ENCODE measurements at places on chromosomes 16 and 17.

- DNase-seq = no peak
These were observed 13.7 kb upstream of the OSGIN1 start for GRCh38 chr16:83939266-83939855.

GRCh38 chr17:76102944-76103273, 678 bp downstream of the EXOC7 start:
- no peak for DNase-seq

- no peak for DNase-seq
These were observed 10.2 kb upstream of the CNOT1 start for GRCh38 chr16:58639836-58640235.

- no peak for DNase-seq
These were observed 7.1 kb downstream of the HAPSTR1 start for GRCh38 chr16:9098377-9099090.

DNA sequence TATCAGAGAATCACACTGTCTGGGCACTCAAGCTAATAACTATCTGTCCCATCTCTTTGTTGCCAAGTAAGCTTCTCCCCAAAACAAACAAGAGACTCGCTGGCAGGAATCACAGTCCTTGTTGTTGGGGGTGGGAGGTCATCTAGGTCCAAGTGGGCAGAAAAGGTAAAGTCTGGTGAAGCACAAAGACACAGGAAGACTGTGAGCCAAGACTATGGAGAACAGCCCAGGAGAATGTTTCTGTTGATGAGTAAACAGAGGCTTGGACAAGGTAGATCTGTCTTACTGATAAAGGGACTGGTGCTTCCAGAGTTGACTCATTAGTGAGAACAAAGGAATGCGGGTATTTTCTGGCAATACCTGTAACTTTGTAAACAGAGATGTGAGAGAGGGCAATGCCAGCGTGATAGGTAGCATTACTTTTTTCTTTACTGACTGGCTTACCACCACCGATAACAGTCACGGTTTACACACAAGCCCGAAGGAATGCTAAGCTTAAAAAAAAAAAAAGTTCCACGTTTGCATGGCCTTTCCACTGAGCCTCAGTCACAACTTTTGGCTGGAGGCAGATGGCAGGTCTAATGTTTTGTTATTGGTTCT, 11.5 kb upstream of the MMD start:
- no peak for DNase-seq

DNA sequence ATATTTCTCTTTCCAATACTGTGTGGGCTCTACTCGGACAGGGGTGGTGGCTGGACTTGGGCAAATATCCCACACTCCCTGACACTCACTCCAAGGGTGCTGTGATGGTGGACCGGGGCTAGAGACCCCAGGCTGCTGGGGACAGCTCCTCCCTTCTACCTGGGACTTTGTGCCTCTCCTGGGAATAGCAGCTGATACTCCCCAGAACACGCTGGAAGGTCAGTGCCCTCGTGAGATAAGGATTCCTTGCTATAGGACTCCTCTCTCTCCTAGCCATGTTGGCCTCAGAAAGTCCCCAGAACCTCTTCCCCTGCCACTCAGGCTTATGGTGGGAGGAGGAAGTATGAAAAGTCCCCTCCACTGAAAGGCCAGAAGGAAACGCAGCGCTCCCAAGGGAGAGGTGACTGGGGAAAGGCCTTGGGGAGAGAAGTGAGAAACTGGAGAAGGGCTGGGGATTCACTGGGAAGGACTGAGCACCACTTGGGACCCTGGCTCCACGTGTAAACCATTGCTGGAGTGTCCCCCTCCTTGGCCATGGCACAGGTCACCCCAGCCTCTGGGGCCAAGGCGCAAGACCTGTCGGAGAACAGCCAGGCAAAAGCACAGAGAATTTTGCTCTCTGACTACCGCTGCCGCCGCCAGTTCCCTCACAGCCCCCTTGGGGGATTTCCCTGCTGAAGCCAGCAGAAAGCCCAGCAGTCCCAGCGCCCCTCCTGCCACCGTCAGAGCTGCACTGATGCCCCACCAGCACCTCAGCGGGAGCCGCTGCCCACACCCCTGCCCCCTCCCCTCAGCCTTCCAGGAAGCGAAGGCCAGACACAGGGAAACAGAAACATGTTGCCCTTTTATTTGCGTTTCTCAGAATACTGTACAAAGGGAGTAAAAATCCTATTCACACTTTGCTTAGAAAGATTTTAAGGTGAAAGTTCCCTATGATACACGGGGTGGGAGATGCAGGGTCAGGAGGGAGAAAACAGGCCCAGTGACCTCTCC, 2.1 kb upstream of the GSDMB start:
- no peak for DNase-seq

DNA sequence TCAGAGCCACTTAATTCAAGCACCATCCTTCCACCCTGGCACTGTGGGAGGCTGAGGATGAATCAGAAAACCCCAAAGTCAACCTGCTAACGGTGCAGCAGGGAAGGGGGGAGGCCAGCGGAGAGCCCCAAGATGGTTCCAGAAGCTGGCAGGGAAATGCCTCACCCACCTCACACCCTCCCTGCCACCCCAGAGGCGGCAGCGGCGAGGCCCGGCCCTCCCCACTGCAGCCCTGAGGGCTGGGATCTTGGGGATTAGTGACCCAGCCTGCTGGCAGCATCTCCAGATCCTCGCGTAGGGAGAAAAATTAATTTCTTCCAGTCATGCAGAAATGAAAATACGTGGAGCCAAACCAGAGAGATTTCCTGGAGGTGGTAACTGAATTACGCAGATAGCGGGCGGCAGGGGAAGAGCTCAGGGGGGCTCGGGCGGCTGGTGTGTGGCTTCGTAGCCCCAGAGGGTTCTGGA, 38.2 kb downstream of the CBFA2T3 start:
- DNase-seq = no peak

DNA sequence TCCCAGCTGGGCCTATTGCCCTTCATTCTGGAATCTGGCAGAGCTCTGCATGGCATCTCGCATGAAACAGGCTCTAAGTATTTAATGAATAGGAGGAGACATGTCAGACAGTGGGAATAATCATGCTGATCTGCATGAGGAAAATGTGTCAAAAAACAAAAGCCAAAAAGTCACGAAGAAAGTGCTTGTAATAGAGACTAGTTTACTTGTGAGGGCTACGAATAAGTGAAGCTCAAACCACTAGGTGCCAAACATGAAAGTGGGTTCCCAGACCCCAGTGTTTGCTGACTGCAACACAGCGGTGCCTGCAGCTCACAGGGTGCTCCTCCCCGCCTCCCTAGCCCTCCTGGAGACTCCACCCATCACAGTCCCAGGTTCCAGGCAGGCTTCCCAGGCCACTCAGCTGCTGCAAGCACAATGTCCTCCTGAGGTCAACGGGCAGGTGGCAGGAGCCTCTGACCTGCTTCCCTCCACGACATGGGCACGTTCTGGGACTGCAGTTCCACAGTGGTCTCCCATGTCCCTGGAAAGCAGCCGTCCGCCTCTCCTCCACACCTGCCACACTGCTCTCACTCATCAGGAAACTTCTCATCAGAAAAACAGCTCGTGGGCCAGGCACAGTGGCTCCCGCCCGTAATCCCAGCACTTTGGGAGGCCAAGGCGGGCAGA, 96.5 kb downstream of the ANKRD11 start:
- no peak for DNase-seq

- DNase-seq = no peak
These were observed 1.5 kb upstream of the ARL5C start for GRCh38 chr17:39167476-39167875.

DNA sequence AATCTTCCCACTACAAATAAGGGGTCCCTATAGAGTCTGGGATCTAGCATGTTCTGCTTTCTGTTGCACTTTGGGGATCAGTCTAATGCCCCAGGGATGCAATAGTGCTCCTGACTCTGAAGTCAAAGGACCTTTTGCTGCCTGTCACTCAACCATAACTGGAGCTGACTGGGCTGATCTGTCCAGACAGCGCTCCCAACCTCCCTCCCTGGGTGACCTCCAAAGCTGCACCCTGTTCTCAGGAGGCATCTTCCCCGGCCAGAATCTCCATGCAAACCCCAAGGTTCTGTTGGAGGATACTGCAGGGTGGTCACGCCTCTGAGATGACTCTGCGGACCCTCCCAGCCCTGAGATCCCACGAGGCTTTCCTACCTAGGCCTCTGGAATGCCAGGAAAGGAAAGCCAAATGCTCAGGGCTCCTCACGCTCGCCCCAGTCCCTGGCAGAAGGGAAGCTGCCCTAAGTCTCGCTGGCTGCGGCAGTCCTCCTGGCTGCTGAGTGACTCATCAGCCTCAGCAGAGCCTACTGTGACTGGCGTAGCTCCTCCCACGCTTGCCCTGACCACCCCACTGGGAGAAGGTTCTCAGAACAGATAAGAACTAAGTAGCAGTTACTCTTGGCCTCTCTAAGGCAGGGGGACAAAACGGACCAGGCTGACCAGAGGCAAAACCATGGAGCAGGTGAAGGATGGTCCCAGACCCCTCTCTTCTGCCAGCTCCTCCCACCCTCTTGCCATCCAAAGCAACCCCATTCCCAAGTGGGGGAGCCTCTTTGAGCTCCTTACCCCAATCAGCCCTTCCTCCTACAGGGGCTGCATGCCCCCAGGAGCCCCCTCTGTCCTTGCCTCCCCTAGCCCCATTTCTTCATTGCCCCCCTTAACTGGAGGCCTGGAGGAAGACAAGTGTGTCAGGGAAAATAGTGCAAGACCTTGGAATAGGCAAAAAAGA, 124.1 kb upstream of the TNRC6C start:
- DNase-seq = peak; percentile 20

DNA sequence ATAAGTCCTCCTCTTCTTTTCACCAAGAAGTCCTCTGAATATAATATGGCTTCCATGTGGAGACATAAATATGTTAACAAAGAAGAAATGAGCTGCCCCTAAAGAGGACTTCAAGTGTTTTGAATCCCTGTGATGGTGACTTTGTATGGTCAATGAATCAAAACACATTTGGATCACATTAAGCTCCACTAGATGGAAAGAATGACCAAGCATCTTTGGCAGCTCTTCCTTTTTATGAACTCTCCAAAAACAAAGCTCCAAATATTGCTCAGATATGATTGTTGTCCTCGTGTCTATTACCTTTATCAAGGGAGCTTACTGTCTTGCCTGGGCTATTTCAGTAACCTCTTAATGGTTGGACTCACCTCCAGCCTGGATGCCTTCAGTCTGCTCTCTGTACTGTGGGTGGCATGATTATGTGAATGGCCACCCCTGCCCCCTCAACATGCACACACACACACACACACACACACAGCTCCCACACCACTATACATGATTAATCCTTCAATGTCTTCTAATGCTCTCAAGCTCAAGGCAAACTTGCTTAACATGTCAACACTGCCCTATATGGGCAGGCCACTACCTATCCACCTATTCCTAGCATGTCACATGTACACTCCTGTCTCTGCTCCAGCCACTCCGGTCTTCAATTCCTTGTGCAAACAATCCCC, 346.6 kb upstream of the SALL1 start:
- DNase-seq = no peak

DNA sequence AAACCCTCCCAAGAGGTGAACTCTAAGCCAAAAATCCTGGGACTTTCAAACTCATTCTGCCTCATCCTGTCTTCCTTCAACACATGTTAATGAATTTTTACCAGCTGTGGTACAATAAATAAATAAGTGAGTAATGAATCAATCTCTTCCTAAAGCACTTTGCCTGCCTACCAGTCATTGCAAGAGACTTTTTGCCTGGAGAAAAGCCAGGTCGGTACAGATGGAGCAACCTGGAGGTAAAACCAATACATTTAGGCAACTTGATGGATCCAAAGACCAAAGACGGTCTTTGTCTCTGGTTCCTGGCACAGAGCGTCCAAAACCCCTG, 324.2 kb downstream of the PMP22 start:
- no peak for DNase-seq

GRCh38 chr17:43644081-43644480, 17.6 kb downstream of the MEOX1 start:
- DNase-seq = no peak

DNA sequence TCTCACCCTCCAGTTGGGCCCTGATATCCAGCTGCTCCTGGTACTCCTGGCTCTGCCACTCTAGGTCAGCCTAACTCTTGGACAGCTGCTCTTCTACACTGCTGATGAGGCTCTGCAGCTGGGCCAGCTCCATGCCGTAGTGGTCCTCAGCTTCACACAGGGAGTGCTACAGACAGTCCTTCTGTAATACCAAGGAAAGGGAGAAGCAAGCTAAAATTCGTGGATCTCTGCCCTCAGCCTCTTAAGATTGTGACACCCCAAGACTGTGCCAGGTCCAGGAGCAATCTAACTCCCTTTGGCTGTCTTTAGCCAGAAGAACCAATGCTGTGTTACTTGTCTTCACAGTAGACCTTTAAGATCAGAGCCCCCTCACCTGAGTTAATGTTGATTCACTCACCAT, 7.7 kb upstream of the KRT38 start:
- DNase-seq = no peak

DNA sequence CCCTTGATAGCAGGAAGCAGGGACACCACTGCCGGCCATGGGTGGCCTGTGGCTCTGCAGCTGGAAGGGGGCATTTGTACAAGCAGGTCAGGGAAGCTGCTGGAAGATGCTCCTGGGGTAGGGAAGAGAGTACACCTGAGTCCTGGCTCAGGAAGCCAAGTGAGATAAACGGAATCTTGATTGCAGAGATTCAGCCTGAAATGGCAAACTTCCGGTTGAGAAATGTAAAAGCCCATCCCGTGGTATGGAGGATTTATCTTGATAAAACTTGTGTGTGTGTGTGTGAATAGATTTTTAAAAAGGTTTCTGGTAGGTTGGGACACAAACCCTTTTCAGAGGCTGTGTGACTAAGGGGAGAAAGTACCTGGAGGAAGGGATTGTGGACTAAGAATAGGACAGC, 29.6 kb downstream of the C17orf100 start:
- DNase-seq = no peak

- DNase-seq = no peak
These were observed 2.6 kb downstream of the BAIAP3 start for GRCh38 chr16:1335996-1336395.

- DNase-seq = no peak
These were observed 47.3 kb downstream of the GDE1 start for GRCh38 chr16:19474617-19475016.

DNA sequence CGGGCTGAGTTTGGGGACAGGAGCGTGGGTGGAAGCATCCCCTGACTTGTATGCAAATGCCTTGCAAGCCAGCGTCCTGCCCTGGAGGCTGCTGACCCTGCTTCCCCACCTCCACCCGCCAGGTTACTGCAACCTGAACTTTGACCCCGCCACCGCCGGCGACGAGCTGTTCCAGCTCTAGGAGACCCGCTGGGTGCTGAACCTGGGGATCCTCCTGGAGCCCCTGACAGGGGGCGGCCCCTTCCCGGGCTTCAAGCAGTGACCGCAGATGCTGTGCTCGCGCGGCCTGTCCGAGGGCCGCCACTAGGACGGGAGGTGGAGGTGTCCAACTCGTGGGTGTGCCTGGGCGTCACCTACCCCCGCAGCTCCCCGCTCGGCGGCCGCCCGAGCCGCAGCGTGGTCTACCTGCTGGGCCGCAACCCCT, 10.7 kb upstream of the SLC16A5 start:
- DNase-seq = no peak

- DNase-seq = no peak
These were observed at the start of gene RHBDF1 for GRCh38 chr16:72561-73548. RHBDF1 (minus strand) TSS chr16:72631; CDS start chr16:65015, 7,616 bp downstream.

Measured in T follicular helper cell (primary cell).